ENCODE measurements at places on chromosomes 2 and 18.

GRCh38 chr2:171523088-171524017, 1.1 kb downstream of the CYBRD1 start:
- DNase-seq, result no peak

DNA sequence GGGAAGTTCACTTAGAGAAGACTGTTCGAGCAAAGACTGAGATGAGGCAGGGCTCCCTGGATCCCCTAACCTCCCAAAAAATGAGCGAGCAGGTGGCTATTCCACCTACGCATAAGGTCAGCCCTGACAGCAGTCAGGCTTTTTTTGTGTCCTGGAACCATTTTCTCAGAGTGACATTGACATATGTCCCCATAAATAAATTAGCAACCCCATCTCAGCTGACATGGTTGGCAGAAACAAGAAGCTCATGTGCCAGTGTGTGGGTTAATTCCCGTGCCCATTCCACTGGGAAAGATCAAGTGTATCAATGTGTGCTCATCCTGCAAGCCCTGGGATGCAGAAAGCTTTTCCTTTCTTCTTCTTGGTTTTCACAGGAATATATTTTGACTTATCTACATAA, 740.4 kb upstream of the CELF4 start:
- no peak for DNase-seq

- no peak for DNase-seq
Observed at GRCh38 chr2:16588565-16588964, 77.1 kb downstream of the CYRIA start.

DNA sequence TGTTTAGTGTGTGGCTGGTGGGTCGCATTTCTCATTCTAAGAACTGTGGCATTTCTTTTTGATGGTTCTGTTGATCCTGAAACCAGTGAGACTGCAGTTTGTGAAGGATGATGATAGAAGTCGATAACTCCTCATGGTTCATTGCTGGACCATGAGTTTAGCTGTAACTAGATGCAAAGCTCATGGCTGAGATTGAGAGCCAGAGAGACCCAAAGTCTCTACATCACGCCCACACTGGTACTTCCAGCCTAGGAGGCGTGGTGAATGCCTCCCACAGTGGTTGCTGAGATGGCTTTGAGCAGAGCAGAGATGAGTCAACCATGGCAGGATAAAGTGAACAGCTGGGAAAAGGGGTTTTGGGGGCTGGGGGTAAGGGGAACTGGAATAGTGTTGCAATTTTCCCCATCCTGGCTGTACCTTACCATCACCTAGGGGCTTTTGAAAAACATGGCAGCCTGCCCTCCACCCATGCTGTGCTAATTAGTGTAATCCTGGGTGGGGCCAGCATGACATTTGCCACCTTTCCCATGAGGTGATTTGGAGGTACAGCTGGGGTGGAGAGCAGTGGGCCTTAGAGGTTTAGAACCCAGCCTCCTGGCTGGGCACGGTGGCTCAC, 24.1 kb downstream of the INPP4A start:
- no peak for DNase-seq

- no peak for DNase-seq
Observed at GRCh38 chr2:108604196-108604595, 69.9 kb downstream of the LIMS1 start.

DNA sequence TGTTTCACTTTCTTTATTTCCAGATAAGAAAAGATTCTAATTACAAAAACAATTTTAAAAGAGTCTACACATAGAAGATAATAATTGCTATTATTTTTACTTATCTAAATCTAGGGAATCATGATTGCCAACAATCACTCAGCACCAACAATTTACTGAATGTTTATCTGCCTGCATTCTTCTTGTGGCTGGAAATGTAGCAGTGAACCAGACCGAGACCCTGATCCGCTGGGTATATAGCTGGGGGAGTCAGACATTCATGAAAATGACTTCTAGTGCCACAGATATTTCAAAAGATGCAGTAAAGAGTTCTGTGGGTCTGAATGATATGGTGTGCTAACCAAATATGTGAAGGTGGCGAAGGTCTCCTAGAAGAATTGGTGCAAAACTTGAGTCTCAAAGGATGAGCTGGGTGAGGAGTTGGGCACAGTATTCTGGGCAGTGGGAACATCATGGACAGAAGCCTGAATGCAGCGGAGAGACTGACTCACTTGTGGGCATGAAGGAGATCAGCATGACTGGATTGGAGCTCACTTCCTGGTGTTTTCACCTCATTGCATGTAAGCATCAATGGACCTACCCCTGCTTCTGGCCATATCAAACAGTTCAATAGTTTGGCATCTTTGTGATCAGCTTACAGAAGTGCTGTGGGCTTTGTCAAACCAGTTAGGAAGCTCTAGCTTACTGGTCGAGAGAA, 26.1 kb upstream of the FN1 start:
- DNase-seq, result no peak

GRCh38 chr2:211455216-211455841, 898.9 kb downstream of the CPS1 start:
- DNase-seq, result peak; percentile 2

- no peak for DNase-seq
Observed at GRCh38 chr18:22057908-22058527, 111.4 kb upstream of the GATA6 start.

All from NCI-H2029 treated with DMSO at 0.1 percent for 48 hours (cell line).